ENCODE measurements at places on chromosomes 5 and 9. TPM values are rescaled to one million over a fixed set of nuclear protein-coding genes. Genes with fewer than 3 reads are reported as not detected.

DNA sequence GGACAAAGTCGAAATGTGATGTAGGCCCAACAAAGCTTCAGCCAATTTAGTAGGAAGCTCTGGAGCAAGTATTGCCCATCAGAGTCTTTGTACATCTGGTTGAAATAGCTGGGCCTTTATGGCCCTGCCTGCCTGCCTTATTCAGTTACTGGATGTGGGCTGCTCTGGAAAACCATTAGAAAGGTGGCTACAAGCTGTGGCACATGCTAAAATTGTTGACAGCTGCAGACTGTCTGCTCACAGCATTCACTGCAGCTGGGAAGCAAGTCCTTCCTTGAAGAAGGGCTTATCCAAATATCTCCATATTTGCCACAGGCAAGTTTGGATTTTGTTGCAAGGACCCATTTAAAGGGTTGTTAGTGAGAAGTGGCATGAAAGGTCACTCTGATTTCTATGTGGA is 24.4 kb downstream of the SMIM15 start:
- H3K4me1 ChIP-seq, result no peaks in the 10 kb centered on the region
- H3K27me3 ChIP-seq, result no peaks in the 10 kb centered on the region
- H3K27ac ChIP-seq, result no peak overlapping the region
- no peak overlapping the region for H3K4me3 ChIP-seq
- DNase-seq, result no peak
- no peaks in the 10 kb centered on the region for H3K36me3 ChIP-seq

The CDH12 gene
- not detected for total RNA-seq

DNA sequence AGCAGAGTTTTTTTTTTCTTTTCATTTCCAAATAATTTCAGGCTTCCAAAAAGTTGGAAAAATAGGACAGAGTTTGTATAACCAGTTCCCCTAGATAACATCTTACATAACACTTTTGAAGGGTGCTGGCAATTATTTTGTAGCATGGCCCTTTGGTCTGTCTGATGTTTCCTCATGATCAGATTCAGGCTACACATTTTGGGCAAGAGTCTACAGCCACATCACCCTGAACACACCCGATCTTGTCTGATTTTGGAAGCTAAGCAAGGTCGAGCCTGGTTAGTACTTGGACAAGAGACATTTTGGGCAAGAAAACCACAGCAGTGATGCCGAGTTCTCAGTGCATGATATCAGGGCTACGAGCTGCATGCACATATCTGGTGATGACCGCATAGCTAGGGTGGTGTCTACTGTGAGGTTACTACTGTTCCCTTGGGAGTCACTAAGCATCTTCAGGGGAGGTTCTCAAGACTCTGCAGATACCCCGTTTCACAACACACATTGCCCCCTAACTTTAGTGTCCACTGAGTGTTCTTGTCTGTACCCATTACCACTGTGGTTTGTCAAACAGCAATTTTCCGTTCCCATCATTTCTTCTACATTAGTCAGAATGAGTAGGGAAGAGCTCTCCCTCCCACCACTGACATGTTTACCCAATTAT is 86.2 kb downstream of the TTC39B start:
- no peak overlapping the region for H3K4me3 ChIP-seq
- no peak overlapping the region for H3K27ac ChIP-seq
- peaks cover 2% of the 10 kb centered on the region for H3K4me1 ChIP-seq
- H3K36me3 ChIP-seq, result peaks cover 13% of the 10 kb centered on the region
- H3K27me3 ChIP-seq, result no peaks in the 10 kb centered on the region

GRCh38 chr5:83523929-83524328 is 52.4 kb downstream of the VCAN start:
- DNase-seq, result no peak
- no peaks in the 10 kb centered on the region for H3K27me3 ChIP-seq
- no peaks in the 10 kb centered on the region for H3K4me1 ChIP-seq
- no peak overlapping the region for H3K4me3 ChIP-seq
- no peaks in the 10 kb centered on the region for H3K36me3 ChIP-seq
- no peak overlapping the region for H3K27ac ChIP-seq

GRCh38 chr5:38051711-38052511 is 206.4 kb upstream of the EGFLAM start:
- H3K27me3 ChIP-seq, result no peaks in the 10 kb centered on the region
- no peaks in the 10 kb centered on the region for H3K36me3 ChIP-seq
- H3K4me3 ChIP-seq, result no peak overlapping the region

GRCh38 chr5:136031711-136032110 is 2.9 kb downstream of the TGFBI start:
- no peak overlapping the region for H3K4me3 ChIP-seq
- H3K27me3 ChIP-seq, result peaks cover 10% of the 10 kb centered on the region
- peaks cover 20% of the 10 kb centered on the region for H3K4me1 ChIP-seq
- no peaks in the 10 kb centered on the region for H3K36me3 ChIP-seq

GRCh38 chr5:36657563-36657995 is 51.2 kb downstream of the SLC1A3 start:
- no peak overlapping the region for H3K27ac ChIP-seq
- H3K27me3 ChIP-seq, result no peaks in the 10 kb centered on the region
- peaks cover 2% of the 10 kb centered on the region for H3K4me1 ChIP-seq
- H3K36me3 ChIP-seq, result no peaks in the 10 kb centered on the region
- no peak overlapping the region for H3K4me3 ChIP-seq
